ENCODE measurements at places on chromosomes 1 and 21.

GRCh38 chr21:17370916-17371315 is 141.9 kb upstream of the CXADR start:
- no peak for DNase-seq

DNA sequence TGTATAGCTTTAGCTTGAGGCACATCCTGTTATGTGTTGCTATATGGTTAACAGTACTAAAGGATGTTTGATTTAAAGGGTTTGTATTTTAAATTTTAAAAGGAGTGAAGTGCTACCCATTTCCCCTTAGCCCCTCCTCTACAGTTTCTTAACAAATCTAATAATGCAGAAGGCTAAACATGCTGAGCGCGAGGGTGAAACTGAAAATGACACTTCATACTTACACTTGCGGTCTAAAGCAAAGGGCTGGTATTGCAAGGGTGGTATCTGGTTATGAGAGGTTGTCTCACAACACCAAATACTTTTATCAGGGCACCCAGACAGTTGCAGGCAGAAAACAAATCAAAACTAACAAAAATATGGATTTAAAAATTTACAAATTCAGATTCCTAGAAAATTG is 172.3 kb downstream of the SIPA1L2 start:
- no peak for DNase-seq

DNA sequence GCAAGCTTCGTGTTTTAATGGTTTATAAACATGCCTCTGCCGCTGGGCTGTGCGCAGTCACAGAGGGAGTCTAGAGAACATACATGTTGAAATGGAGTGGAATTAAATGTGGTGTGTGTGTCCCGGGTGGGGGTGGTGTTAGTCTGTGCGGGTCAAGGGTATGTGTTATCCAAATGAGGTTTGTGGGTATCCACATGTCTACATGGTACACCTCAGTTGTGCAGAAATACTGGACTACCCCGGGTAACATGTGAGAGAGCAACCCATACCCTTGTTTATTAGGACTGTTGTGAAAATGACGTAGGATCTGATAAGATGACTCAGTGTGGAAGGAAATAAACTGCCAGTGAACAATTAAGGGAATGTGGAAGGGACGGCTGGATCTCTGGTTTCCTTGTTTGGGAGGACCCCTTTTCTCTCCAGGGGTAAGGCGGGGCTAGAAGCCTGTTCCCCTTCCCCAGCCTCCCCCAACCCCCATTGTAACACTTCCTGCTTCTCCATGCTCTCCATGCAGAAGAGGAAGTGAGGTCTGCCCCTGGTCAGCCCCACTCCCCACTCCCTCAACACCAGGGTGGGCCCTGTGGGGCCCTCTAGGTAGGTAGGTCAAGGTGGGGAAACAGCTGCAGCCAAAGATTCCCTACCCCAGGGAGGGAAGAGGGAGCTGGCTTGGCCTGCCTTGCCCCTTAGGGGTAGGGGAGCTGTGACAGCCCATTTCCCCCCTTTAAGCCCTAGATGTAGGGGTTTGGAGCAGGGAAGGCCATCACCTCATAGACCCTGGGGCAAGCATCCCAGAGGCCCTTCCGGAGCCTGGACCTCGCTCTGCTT is 690 bp downstream of the EPS8L3 start:
- no peak for DNase-seq

DNA sequence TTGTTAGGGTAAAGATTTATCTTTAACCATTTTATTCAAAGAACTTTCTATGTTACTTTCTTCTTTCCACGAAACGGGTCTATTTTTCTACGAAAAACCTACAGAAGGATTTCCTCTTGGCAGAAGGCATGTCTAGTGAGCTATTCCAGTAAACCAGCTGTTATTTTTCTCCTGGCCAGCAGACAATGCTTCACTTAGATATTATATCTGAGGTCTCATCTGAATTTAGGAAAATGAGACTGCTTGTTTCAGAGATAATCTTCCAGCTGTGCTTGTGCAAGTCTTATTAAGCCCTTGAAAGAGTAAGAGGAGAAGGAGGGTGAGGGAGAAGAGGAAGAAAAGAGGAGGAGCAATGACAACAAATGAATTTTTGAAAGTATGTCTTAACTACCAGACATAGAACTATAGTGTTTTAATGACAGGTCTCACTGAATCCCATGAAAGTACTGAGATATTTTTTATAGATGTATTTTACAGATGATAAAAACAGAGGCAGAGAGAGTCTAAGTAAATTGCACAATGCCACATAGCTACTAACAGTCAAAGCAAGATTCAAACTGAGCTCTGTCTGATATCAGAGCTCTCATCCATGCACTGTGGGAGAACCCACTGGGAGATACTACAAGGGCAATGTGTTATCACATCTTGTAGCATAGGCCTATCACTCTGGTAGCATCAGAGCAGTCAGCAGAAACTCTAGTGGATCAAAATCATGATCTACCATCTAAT is 54.6 kb upstream of the SAMSN1 start:
- DNase-seq = no peak

GRCh38 chr1:44144962-44145756 is 3.7 kb upstream of the KLF18 start:
- no peak for DNase-seq

Data from thoracic aorta (tissue), 2 donors.